T-helper 9 cell (primary cell): ENCODE measurements at places on chromosomes 2 and 18.

- no peak for DNase-seq
Measured at GRCh38 chr2:147487978-147488289, 356.9 kb upstream of the ACVR2A start.

- no peak for DNase-seq
Measured at GRCh38 chr2:29206941-29207340, 91.7 kb downstream of the CLIP4 start.

GRCh38 chr2:102141970-102142828, at the start of gene IL1R1:
TSS of gene IL1R1 (plus strand) at chr2:102142746. CDS start at chr2:102157725, 14,979 bp downstream.
- DNase-seq, result no peak

GRCh38 chr2:170177950-170178781, at the start of gene MYO3B:
TSS of gene MYO3B (plus strand) at chr2:170178147. CDS start at chr2:170178288, 141 bp downstream.
- DNase-seq, result no peak

DNA sequence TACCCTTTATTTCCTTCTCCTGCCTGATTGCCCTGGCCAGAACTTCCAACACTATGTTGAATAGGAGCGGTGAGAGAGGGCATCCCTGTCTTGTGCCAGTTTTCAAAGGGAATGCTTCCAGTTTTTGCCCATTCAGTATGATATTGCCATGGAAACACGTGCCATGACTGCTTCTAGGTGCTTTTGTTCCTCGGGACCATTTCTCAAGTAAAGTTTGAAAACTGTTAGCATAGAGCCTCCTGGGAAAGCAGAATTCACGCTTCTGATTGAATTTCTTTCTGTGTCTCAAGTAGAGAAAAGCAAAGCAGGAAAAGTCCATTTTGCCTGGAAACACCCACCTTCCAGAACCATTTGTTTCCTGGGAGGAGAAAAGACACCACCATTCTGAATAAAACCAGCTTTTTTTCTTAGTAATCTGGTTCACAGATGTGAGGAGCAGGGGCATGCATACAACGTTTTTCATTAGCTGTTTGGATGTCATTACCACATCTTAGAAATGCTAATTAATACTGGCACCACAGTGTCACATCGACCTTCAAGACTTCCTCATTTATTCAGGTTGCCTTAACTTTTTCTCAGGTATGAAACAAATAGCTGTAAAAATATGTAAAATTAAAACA, 39.0 kb upstream of the ZBTB14 start:
- DNase-seq, result no peak

DNA sequence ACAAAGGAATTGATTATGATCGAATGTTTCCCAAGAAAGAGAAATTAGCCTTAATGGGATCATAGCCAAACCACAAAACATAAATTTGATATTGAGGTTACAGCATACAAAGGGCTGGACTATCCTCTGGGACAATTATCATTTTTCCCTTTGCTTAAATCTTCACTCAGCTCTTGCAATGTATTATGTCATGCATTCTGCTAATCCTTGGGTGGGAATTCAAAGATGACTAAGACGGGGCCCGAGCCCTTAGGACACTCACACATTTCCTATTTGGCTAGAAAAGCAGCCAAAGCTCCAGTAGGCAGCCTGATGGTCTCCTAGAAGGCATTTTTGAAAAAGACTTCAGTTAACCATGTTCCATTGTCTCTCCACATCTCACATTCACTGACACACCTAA, 17.2 kb upstream of the NMI start:
- no peak for DNase-seq

GRCh38 chr2:19911808-19912509, 10.2 kb upstream of the TTC32 start:
- DNase-seq, result no peak

DNA sequence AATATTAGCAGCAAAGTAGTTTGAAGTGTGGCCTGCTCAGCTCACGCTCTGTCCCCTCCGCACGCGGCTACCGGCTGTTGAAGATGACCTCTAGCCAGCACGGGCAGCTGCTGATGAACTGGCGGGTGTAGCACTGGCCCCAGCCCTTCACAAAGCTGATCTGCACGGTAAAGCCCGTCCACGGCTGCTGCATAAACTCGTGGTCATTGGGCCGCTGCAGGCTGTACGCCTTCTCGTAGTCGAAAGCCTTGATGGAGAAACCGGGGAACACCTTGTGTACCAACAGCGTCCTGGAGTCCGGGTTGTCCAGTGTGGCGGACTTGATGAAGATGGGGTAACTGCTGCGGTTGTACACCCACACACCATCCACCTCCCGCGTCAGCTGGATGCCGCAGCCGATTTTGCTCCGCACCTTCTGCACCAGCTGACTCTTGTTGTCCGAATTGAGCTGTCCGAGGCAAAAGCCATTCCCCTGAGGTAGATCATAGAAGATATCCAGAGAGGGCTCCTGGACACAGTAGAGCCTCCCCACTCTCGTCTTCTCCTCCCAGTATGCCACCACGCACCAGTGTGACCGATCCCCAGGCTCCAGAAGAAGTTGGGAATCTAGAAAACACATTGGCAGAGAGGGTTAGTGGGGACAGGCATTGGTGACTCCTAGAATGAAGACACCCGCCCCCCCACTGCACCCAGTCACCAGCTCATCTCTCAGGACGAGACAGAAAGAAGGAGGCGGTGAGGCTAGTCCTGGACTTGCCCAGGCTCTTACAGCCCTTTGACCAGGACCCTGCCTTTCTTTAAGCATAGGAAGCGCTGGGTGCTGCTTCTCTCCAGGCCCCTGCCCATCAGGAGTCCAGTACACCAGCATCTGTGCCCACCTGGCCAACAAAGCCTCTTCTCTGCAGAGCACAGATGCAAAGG, 29.2 kb downstream of the SMAD7 start:
- no peak for DNase-seq
